ENCODE measurements at places on chromosomes 12 and 14.

- DNase-seq, result no peak
Measured at GRCh38 chr14:104749111-104749649, 3.8 kb upstream of the SIVA1 start.

GRCh38 chr12:81809829-81810595 is 50.9 kb upstream of the PPFIA2 start:
- no peak for DNase-seq

DNA sequence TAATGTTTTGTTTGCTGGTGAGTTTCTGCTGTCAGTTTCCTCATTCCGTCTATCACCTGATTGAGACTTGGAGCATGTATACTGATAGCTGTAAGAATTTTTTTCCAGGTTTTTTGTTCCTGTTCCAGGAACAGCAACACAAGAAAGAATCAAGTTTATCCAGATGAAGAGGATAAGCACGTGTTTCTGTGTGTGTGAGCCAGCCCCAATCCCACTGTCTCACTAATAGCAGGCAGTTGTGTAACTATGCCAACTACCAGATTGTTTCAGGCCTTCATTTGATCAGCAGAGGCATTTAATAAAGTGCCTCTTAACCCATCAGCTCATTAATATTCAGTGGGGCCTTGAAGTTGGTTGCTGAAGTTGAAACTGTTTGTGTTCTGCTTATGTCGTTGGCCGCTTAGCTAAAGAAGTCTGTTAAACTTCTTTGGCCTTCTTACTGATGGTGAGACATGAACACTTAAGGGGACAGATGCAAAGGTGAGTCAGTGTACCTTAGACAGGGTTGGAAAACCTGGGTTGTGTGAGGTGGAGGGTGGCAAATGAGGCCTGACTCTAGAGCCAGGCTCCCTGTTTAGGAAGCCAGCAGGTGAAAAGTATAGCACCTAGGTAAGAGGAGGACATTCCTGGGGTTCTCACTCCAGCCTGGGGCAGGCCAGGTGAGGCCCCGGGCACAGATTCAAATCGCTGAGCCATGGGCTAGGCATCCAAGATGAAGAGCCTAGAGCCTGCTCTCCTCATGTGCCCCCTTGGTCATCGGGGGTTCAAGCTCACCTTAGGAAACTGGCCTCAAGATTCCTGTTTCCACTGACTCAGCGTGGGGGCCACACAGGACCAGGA is 3.7 kb downstream of the ANKRD13A start:
- no peak for DNase-seq

DNA sequence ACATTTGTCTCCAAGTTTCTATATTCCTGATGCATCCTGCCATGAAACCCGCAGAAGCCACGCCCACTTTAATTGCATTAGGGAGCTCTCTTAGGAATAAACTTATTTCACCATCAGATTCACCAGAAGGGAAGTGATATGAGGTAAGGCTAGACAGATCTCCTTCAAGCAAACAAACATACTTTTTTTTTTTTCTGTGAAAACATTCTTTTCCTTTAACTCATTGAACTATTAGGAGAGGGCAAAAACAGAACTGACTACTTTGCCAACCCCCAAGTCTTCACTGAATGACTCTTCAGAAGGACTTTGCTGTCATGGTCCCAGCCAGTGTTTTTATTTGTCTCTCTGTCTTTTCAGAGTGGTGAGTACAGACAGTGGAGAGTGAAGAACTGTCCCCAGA is 48.4 kb downstream of the GTF2A1 start:
- no peak for DNase-seq

DNA sequence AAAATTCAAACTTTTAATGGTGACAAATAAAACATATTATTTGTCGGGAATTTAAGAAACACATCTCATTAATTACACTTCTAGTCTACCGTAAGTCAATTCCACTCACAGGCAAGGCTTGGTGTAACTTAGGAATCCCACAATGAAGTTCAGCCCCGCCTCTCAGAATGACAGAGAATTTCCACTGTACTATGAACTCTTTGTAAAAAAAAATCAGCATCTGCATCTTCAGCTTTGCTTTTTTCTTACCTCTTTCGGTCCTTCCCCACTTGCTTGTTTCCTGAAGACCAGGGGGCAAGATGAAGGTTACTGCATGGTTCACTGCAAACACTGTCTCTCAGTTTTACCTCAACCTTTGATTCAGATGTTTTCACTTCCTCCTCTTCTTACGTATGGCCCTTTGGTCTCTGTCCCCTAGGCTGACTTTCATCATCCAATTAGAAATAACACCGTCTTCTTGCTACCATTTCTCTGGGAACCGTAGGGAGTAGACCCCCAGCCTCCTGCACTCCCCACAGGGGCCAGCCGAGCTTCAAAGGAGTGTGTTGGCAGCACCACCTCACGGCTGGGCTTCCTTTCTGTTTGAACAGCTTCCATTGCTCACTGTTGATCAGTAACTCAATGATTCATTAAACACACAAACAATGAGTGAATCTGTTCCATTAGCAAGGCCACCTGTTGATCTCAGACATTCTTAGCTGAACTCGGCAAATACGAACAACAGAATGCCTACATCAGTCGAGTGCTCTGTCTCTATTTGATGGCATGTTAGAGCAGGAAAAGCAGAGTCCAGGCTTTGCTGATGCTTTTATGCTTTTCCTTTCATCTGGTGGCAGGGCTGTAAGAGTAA is 343.0 kb downstream of the BMP4 start:
- DNase-seq, result no peak

- DNase-seq, result no peak
Measured at GRCh38 chr14:54309615-54310014, 87.2 kb upstream of the CDKN3 start.

DNA sequence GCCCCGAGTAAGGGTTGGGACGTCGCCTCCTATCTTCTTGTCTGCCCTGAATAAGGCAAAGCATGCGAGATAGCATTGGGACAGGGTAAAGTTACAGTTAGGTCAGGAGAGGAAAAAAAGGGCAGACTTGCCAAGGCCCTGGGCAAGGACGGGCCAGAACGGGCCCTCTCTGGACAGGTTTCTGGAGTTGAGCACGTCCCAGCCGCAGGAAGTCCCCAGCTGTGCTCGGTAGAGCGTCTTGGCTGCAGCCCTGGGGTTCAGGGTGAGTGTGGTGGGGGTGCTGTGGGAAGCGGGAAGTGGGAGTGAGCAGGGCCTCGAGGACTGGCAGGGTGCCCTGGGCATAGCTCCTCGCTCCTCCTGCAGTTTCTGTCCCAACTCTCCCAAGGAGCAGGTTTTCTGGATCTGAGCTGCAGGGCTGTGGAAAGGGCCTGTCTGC is 5.4 kb downstream of the RPS6KL1 start:
- DNase-seq, result no peak

- no peak for DNase-seq
Measured at GRCh38 chr12:10363658-10363913, 26.3 kb downstream of the KLRK1 start.

DNA sequence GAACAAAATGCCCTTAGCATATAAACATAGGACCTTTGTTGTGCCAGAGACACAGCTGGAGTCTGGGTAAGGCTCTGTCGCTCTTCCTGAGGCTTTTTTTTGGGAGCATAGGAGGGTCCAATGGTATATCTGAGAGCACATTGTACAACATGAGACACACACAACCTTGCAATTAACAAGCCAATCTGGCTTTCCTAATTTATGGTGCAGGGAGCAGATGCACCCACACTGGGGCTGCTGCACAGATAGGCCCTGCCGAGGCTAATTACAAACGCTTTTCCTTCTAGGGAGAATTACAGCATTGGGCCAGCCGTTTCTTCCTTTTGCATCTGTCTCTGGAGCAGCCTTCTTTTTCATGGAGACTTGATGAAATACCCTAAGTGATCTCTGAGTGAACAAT is 75.0 kb upstream of the OVCH1 start:
- no peak for DNase-seq

DNA sequence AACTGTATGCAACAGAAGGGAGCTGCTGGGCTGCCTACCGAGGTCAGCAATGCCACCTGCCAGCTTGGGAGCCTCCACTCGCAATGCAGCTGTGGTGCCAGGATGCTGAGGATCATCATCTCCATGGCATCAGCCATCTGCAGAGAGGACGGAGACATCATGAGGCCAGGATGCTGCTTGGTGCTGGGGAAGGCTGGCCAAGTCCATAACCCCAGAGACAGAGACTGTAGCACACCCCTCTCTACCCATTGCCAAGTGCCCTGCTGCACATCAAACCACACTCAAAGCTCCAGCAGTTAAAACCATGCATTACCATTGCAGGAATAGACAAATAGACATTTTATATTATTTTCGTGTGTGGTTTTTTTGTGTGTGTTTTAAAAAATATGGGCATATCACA is 43.5 kb downstream of the SVOP start:
- no peak for DNase-seq

GRCh38 chr12:20184514-20184913 is 183.8 kb upstream of the PDE3A start:
- no peak for DNase-seq

DNA sequence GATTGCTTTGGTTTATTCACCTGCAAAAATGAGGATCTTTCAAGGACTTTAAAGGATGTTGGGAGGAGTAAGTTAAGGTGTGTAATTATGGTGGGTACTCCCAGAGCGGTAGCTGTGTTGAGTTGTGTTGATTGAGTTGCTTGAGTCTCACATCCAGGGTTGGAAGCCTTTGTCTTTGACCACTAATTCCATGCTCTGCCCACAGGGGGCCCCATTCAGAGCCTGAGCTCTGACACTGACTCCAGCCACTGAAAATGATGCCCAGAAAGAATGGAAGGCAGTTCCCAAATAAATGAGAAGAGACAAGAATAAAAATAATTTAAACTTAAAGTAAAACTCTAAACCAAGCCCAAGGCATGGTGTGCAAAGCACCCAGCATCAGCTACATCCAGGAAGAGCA is 237.4 kb upstream of the PWP1 start:
- DNase-seq, result no peak

GRCh38 chr14:53692451-53692850 is 264.2 kb downstream of the BMP4 start:
- no peak for DNase-seq

GRCh38 chr12:110310763-110311162 is 29.7 kb downstream of the ATP2A2 start:
- no peak for DNase-seq
